ENCODE measurements at places on chromosomes 7 and 10.

- peak; percentile 54 for DNase-seq
These were observed 9.5 kb downstream of the GIGYF1 start for GRCh38 chr7:100684534-100685042.

DNA sequence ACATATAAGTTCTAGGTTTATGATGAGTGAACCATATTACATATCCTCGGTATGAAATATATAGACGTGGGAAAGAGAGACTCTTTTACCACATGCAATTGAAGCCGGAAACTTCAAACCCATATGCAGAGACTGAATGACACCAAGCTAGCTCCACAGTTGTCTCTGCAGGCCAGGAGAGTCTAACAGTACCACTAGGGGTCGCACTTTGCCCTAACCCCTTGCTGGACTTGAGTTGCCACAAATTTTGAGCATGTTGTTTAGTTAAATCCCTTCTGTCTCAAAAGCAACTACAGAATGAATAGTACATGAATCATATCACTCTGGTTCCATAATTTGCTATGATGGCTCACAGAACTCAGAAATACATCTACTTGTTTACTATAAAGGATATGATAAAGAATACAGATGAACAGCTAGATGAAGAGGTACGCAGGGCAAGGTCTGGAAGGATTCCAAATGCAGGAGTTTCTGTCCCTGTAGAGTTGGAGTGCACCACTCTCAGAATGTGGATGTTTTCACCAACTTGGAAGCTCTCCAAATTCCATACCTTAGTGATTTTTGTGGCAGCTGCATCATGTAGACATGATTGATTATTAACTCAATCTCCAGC is 112.4 kb upstream of the YAE1 start:
- DNase-seq = peak; percentile 68

- no peak for DNase-seq
These were observed 82.0 kb downstream of the FGFR2 start for GRCh38 chr10:121516093-121516865.

DNA sequence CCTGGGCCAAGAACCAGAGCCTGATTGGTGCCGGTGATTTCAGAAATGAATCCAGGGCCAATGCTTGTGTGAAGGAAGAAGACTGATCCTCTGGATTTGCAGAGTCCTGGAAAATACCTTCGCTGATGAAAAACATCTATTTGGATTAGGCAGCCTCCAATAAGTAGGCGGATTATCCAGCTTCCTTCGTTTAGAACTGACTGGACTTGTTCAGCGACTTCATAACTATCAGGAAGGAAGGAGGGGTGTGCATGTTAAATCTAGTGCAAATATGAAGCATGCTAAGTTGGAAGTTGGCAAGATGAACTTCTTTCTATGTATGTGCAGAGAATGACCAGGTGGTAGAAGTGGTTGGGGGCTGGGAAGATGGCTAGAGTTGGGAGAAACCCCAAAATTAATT is 41.0 kb downstream of the NKX2-3 start:
- no peak for DNase-seq

DNA sequence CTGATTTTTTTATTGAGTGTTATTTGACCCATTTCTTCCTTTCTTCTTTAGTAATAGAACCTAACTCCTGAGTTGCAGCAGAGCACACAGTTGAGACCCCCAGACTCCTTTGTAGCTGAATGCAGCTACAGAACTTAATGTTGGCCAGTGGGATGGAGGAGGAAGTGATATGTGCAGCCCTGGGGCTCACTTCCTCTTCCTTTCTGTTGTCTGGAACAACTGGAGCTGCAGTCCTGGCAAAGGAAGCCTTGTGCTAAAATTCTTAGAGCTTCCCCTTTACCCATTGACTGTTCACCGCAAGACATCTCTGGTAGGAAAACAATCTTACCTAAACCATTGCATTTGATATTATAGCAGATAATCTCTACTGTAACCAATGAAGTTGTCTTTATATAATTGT is 86.6 kb downstream of the ITGB8 start:
- no peak for DNase-seq

DNA sequence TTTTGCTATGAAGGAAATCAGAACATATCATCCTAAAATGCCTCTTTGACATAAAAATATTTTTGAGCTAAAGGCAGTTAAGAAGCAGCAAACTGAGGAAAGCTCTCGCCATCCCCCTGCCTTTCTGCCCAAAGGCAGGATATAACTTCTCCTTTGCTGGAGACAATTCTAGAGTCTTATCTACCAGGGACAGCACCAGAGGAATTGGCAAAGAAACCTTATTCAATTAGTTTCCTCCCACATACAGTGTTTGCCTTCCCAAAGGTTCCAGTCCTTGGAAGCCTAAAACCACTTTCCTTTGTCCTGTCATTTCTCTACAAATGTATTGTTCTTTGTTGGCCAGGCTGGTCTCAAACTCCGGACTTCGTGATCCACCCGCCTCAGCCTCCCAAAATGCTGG is 33.7 kb downstream of the MASTL start:
- DNase-seq = no peak

- DNase-seq = no peak
These were observed 12.3 kb downstream of the ZNF316 start for GRCh38 chr7:6649241-6649961.

DNA sequence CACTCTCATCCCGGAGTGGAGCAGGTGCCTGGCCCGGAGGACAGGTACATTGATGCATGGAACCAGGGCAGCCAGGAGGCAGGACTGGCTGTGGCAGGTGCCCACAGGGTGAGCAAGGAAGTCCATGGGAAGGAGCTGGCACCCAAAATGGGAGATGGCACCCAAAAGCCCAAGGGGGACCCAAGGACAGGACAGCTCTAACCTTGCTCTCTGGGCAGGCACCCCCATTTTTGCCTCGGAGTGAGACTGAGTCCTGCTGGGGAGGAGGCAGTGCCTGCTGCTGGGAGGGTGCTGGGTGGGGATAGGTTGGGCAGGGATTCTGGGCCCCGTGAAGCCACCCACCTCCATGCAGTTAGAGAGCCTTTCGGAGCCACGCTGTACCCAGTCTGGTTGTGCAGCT is 234.5 kb downstream of the TCERG1L start:
- no peak for DNase-seq

GRCh38 chr10:59337201-59337652 is 25.1 kb downstream of the FAM13C start:
- DNase-seq = no peak

GRCh38 chr10:3495281-3495680 is 289.7 kb downstream of the KLF6 start:
- DNase-seq = no peak

DNA sequence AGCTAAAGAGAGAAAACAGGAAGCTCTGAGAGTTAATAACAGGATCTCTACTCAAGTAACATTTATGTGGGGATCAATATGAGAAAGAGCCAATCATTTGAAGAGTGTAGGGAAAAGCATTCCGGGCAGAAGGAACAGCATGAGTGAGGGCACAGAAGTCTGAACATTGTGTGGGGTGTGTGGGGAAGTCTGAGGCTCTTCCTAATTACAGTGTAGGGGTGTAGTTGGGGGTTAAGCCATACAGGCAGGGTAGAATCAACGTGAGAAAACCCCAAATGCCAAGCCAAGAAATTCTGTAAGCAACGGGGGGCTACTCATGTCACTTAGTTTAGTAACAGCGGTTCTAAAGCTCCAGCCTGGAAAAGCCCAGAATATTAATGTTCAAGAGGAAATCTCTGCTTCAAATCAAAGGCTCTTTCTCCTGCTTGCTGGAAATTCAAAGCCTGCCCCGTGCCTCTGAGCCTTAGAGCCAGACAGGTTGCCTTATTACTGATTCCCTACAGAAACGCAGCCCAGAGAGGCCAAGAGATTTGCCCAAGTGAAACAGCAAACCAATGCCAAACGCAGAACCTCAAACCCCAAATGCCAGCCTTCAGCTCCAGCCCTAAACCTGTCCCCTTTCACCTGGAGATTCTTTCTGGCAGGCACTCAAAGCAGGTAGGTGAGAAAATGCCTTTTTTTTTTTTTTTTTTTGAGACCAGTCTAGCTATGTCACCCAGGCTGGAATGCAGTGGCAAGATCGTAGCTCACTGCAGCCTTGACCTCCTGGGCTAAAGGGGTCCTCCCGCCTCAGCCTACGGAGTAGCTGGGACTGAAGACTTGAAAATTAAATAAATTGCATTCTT is 36.1 kb downstream of the DNAJB12 start:
- DNase-seq = no peak

GRCh38 chr7:90172121-90172520 is 17.9 kb downstream of the STEAP1 start:
- DNase-seq = no peak

DNA sequence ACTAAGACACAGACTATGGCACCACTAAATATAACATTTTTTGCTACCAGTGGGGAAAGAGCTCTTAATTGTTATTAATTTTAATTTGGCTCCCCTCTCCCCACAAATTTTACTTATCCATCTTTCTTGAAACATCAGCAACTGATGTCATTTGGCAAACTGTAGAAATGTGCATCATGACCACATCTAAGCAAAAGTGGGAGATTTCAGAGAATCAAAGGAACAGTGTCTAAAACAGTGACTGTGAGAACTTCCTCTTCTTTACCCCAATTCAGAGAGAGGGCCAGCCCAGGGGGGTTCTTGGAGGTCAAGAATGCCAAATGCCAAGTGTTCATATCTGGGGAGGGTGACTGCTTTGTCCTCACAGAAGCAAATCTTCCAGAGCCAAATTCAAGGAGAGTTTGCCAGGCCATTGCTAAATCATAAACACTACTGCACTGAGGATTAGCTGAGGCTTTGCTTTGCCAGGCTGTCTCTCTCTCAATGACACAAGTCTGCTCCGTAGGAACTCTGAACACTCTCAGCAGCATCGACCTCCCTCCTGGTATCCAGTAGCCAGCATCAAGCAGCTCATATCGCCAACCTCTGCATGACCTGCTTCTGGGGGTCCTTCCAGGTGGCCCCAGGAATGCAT is 65.6 kb downstream of the ITIH5 start:
- DNase-seq = no peak

DNA sequence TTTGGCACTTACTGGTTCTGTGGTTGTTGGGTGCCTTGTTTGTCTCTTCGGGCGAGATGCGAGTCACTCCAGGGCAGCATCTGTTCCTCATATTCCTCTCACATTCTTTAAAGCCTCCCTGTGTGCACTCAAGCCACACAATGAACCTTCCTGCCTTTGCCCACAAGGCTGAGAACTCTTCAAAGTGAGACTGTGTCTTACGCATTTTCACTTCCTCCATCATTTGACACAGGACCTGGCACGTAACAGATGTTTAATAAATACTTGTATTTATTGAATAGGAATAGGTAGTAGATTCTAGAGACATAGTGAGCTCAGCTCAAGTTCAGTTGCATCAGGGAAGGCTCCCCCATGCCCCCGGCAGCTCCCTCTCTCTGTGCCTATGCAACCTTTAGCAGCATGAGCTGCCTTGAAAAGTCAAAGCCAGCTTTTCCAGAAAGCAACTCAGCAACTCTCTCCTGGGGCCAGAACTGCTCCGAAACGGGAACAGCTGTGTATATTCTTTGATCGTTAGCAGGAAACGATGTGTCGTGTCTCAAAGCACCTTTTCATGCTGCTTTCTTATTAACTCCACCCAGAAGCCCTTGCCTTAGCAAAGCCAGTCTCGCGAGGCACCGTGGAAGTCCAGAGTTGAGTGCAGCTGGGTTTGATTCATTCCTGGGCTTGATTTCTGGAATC is 97.5 kb downstream of the PFKFB3 start:
- DNase-seq = peak; percentile 61

All from activated CD8-positive, alpha-beta memory T cell treated with anti-CD3 and anti-CD28 coated beads for 24 hours (primary cell).